NCI-H1092 treated with DMSO at 0.1 percent for 48 hours (cell line): ENCODE measurements at places on chromosomes 6 and 20.

- no peak for DNase-seq
Measured at GRCh38 chr6:156597095-156597494, 180.1 kb upstream of the ARID1B start.

- no peak for DNase-seq
Measured at GRCh38 chr6:70849348-70850069, 107.4 kb downstream of the B3GAT2 start.

- DNase-seq, result no peak
Measured at GRCh38 chr6:449057-449430, 57.5 kb downstream of the IRF4 start.

GRCh38 chr20:31719644-31720485 lies 2.8 kb downstream of the BCL2L1 start:
- peak; percentile 12 for DNase-seq

- DNase-seq, result no peak
Measured at GRCh38 chr20:50216543-50217206, 26.0 kb downstream of the CEBPB start.

GRCh38 chr6:124798942-124799496 lies 163.2 kb upstream of the RNF217 start:
- no peak for DNase-seq

DNA sequence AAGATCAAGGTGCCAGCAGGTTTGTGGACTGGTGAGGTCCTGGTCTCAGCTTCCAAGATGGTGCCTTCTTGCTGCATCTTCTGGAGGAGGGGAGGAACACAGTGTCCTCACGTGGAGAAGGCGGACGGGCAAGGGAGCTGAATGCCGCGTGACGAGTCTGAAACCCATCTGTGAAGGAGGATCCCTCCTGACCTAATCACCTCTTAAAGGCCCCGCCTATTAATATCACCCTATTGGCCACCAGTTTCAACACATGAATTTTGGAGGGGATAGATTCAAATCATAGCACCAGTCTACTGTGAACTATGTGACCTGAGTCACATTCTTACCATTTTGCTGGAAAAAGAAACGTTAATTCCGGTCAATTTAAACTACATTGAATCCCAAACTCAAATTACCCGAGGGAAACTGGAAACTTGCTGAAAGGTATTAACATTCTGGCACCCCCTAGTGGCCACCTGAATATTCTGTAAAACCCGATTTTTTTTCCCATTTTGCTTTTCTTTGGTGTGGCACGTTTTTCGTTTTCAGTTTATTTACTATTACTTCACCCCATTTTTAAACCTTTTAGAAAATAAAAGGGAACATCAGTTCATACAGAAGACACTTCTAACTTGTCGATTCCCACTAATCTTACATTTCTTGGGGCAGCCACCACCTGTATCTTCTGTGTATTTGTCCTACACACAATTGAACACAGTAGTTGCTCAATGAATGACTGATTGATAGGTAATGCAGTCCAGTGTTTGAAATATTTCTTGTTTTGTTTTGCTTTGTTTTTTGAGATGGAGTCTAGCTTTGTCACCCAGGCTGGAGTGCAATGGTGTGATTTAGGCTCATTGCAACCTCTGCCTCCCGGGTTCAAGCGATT lies 17.9 kb upstream of the CCDC170 start:
- peak; percentile 14 for DNase-seq

DNA sequence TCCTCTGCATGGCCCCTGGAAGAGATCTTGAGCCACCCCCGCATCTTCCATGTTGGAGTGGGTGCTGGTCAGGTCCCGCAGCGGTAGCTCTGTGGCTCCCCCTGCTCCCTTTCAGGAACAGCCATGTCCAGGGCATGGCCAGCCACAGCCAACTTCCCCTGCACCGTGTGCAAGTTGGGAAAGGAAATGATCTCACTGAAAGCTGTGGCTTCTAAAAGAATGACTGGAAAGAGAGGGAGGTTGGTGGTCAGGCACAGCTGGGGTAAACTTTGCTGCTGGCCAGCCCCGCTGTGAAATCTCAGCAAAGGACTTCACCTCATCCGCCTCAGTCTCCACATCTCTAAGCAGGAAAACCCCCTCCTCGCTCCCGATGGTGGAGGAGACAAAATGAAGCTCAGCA lies 153.6 kb upstream of the CST7 start:
- no peak for DNase-seq

- no peak for DNase-seq
Measured at GRCh38 chr6:33432546-33432945, 12.7 kb downstream of the SYNGAP1 start.

DNA sequence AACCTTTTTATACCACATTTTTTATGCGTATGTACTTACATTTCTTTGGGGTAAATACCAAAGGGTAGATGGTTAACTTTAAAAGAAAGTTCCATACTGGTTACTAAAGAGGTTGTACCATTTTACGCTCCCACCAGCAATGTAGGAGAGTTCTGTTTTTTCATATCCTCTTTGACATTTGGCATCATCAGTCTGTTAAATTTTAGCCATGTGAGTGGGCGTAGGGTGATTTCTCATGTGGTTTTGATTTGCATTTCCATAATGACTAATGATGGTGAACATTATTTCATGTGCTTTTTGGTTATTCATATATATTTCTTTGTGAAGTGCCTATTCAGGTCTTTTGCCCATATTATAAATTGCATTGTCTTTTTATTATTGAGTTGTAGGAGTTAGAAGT lies 194.2 kb downstream of the PRL start:
- no peak for DNase-seq

GRCh38 chr6:158313989-158314388 lies 1.7 kb downstream of the TULP4 start:
- no peak for DNase-seq

DNA sequence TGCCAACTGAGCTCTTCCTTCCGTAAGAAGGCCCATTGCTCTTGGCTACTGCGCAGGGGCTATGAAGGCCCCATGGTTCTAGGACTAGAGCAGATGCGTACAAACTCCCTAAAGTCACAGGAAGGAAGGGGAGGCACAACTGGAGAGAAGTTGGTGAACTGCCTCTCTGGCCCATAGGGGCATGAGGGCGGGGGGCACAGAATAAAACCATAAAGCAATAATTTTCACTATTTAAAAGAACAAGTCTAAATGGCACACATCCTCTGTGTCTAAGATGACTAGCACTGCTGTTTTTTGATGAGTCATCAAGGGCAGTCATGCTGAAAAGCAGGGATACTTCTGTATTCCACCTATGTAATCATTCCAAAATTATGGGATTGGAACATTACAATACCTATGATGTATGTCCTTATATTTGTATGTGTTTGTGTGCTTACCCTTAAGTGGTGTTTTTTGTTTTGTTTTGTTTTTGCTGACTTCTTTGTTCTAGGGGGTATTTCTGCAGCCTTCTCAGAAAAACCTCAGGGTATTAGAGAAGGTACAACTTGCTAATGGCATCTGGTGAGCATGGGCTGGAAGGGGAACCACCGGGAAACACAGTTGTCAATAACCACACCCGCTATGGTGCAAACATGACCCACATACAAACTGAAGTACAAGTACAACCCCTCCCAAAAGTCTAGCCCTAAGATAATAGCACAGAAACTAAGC lies 36.9 kb downstream of the B4GALT5 start:
- DNase-seq, result no peak

- no peak for DNase-seq
Measured at GRCh38 chr6:39873439-39873838, 60.8 kb downstream of the MOCS1 start.
